ENCODE measurements at places on chromosomes 11 and 22.

DNA sequence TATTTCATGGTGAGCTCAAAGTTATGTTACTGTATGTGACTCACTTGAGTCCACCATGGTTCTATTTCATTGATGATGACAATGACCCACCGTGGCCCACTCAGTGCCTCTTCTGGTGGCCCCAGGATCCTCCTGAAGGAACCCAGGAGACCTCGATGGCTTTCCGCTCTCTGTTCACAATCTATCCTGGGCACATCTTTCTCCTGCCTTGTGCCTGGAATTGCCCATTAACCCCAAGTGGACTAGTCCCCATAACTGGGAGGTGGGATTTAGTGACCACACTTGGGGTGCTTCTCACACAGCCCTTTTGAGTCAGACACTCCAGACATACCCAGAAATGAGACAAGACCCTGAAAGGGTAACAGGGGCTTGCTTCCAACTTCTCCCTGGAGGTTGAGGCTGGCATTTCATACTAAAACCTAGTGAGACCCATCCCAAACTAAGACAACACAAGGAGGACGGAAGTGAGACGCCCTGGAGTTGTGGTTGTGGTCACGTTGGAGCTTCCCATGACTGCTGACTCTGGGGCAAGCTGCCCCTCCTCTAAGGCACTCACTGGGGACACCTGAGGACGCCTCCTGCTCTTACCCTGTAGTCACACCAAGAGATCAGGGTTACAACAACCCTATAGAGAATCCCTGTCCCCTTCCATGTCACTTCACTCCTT is 22.1 kb downstream of the IGLL5 start:
- no peaks in the 10 kb centered on the region for H3K4me1 ChIP-seq
- H3K4me3 ChIP-seq: no peak overlapping the region
- DNase-seq: no peak
- H3K27ac ChIP-seq: no peak overlapping the region
- H3K27me3 ChIP-seq: peaks cover 53% of the 10 kb centered on the region

DNA sequence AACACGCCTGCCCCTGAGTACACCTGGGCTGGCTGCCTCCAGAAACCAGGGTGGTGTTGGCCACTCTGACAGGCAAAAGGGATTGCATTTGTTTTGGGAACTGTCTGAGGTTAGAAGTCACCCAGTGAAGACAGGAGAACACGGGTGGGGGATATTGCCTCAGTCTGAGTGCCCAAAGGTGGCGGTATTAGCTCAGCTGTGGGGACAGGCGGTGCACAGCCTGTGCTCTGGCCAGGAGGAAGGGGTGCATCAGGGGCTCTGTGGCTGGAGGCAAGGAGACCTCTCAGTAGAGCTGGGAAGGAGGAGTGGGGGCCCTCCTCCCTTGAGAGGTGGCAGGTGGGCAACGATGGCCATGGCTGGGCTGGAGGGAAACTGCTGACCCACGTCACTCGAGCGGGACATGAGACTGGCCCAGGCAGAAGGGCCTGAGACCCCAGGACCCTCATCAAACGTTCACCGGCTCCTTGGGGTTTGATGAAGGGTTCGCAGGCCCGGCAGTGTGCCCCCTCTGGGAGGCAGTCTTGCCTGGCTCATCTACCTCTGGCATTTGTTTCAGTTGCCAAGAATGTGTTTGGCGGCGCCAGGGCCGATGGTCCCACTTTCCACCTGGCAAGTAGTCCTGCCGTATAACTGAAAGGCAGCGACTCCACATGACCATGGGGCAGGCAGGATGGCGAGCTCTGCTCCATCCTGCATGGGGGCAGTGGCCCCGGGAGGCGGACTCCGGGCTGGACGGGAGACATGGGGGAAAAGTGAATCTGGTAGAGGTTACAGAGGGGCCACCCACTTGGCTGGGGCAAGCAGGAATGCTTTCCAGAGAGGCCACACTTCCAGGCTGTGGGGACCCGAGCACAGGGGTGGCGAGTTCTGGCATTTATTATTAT is 52.8 kb upstream of the SMIM38 start:
- H3K27ac ChIP-seq: no peak overlapping the region
- peaks cover 17% of the 10 kb centered on the region for H3K4me1 ChIP-seq
- H3K4me3 ChIP-seq: no peak overlapping the region
- peaks cover 19% of the 10 kb centered on the region for H3K27me3 ChIP-seq
- no peaks in the 10 kb centered on the region for H3K36me3 ChIP-seq

DNA sequence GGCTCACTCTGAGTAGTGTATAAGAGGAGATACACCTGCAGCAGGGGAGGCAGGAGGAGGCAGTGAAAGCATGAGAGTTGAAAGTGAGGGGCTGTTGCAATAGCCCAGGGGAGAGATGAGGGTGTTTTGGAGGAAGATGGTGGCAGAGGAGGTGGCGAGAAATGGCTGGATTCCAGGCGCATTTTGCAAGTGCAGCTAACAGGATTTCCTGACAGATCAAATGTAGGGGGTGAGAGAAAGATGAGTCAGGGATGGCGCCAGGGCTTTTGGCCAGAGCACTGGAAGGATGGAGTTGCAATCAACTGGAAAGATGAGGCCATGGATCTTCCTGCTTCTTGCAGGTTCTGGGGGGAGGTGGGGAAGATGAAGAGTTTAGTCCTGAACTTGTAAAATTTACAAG is 16.8 kb upstream of the TSPAN18 start:
- no peak for DNase-seq
- H3K27ac ChIP-seq: no peak overlapping the region
- no peak overlapping the region for H3K4me3 ChIP-seq

GRCh38 chr11:63508009-63508408 is 2.1 kb downstream of the LGALS12 start:
- H3K27ac ChIP-seq: no peak overlapping the region
- H3K36me3 ChIP-seq: no peaks in the 10 kb centered on the region
- H3K4me3 ChIP-seq: no peak overlapping the region
- peaks cover 4% of the 10 kb centered on the region for H3K27me3 ChIP-seq

DNA sequence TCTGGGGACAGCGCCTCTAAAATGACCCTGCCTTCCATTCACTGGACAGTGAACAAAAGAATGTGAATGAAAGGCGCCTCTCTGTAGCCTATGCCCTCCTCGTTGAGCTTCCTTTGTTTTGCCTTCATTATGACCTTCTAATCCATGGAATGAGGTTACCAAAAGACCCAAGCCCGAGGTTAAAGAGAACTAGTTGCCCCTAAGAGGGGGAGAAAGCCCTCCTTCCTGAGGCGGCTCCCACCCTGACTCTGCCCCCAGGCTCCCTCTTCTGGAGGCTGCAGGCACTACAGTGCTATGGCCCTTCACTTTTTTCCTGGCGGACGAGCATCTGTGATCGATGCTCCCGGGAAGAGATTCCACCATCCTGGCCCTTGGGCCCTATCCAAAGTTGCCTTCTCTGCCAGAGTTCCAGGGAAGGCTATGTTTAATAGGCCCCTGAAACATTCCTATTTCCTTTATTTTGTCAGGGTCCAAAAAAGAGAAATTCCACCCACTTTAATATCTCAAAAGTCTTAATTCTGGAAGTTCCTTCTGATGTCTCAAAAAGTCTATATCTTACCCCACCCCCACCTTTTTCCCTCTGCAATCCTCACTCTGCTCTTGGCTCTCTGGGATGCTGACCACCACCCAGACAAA is 147.3 kb downstream of the FEZ1 start:
- DNase-seq: peak; percentile 89
- H3K27me3 ChIP-seq: peaks cover 5% of the 10 kb centered on the region
- H3K4me1 ChIP-seq: peaks cover 97% of the 10 kb centered on the region
- H3K36me3 ChIP-seq: peaks cover 21% of the 10 kb centered on the region
- peak overlapping the region; percentile 97 for H3K27ac ChIP-seq

DNA sequence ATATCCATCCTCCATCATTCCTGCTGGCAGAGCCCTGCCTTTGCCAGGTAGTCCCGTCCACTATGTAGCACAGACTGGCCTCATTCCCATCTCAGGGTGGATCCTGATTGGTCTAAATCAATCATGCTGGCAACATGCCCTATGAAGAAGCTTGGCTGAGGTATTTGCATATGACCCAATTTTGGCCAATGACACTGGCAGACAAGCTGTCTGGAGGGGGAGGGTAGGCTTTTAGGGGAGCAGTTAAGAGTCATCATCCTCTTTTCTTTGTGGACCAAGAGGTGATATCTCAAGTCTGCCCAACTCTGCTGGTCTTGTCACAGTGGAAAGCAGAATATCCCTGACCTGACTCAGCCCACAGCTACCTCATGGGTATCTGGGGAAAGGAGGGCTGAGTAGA is 5.1 kb downstream of the CCDC89 start:
- H3K4me1 ChIP-seq: peaks cover 11% of the 10 kb centered on the region
- H3K36me3 ChIP-seq: no peaks in the 10 kb centered on the region
- H3K27me3 ChIP-seq: peaks cover 10% of the 10 kb centered on the region
- no peak overlapping the region for H3K27ac ChIP-seq

- H3K36me3 ChIP-seq: peaks cover 47% of the 10 kb centered on the region
- H3K4me3 ChIP-seq: no peak overlapping the region
- no peaks in the 10 kb centered on the region for H3K27me3 ChIP-seq
- no peak overlapping the region for H3K27ac ChIP-seq
Measured at GRCh38 chr22:33350961-33351360, 292.8 kb upstream of the SYN3 start.

GRCh38 chr11:27440090-27440489 is 32.5 kb downstream of the LGR4 start:
- no peak overlapping the region for H3K4me3 ChIP-seq
- no peaks in the 10 kb centered on the region for H3K27me3 ChIP-seq
- peaks cover 33% of the 10 kb centered on the region for H3K36me3 ChIP-seq
- peaks cover 55% of the 10 kb centered on the region for H3K4me1 ChIP-seq
- H3K27ac ChIP-seq: no peak overlapping the region

GRCh38 chr11:114440121-114440860 is 1.0 kb downstream of the REXO2 start:
- H3K27ac ChIP-seq: peak overlapping the region; percentile 93
- H3K36me3 ChIP-seq: peaks cover 17% of the 10 kb centered on the region
- H3K4me3 ChIP-seq: peak overlapping the region; percentile 93
- peaks cover 55% of the 10 kb centered on the region for H3K4me1 ChIP-seq
- H3K27me3 ChIP-seq: no peaks in the 10 kb centered on the region

GRCh38 chr11:45560155-45560912 is 105.1 kb downstream of the CHST1 start:
- no peak overlapping the region for H3K27ac ChIP-seq
- no peak for DNase-seq
- no peak overlapping the region for H3K4me3 ChIP-seq
- H3K36me3 ChIP-seq: no peaks in the 10 kb centered on the region
- peaks cover 34% of the 10 kb centered on the region for H3K27me3 ChIP-seq

GRCh38 chr11:107916671-107917241 is 11.5 kb upstream of the RAB39A start:
- no peaks in the 10 kb centered on the region for H3K36me3 ChIP-seq
- DNase-seq: peak; percentile 66
- H3K27me3 ChIP-seq: peaks cover 15% of the 10 kb centered on the region
- H3K4me1 ChIP-seq: no peaks in the 10 kb centered on the region
- no peak overlapping the region for H3K4me3 ChIP-seq

DNA sequence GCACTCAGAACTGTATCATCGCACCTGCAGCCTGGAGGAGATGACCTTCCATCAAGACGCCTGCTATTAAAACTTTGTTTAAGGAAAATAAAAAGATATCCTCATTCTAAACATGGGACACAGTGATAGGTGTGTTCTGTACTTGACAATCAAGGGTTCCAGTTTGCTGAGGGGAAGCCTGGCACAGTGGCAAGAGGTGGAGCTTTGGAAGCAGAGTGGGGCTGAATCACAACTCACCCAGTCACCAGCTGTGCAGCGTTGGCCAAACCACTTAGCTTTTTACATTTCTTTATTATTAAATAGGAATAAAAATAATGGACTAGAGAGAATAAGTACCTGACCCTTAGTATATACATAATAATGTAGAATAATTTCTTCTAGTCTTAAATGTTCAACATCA is 220.7 kb downstream of the TENM4 start:
- no peak for DNase-seq
- H3K27ac ChIP-seq: no peak overlapping the region
- H3K4me1 ChIP-seq: peaks cover 6% of the 10 kb centered on the region
- H3K27me3 ChIP-seq: no peaks in the 10 kb centered on the region
- no peak overlapping the region for H3K4me3 ChIP-seq
- H3K36me3 ChIP-seq: peaks cover 42% of the 10 kb centered on the region

DNA sequence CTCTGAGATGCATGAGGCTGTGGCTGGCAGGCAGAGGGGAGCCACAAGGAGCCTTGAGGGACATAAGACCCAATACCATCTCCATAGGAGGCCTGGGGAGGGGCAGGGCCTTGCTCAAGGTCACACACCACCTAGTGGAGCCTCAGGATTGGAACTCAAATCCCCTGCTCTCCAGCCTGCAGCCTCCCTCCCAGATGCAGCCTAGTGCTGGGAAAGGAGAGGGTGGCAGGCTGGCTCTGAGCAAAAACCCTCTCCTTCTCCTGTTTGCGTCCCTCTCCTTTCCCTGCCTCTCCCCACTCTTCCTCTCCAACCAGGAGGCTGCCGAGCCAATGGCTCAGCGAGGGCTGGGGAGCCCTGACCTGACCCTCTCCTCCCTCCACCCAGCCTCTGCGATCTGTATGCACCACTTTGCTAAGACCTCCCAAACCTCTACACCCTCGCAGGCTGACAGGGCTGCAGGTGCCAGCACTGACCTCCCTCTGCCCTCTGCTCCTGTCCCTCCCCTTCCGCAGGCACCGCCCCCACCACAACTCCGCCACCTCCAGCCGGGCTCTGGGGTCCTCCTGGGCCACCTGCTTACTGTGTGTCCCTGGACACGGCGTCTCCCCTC is 14.7 kb downstream of the IGLL1 start:
- peaks cover 34% of the 10 kb centered on the region for H3K4me1 ChIP-seq
- H3K27me3 ChIP-seq: peaks cover 20% of the 10 kb centered on the region
- peak; percentile 55 for DNase-seq
- H3K36me3 ChIP-seq: no peaks in the 10 kb centered on the region

- no peak overlapping the region for H3K4me3 ChIP-seq
- H3K4me1 ChIP-seq: peaks cover 67% of the 10 kb centered on the region
- peaks cover 5% of the 10 kb centered on the region for H3K27me3 ChIP-seq
- no peak for DNase-seq
- H3K36me3 ChIP-seq: no peaks in the 10 kb centered on the region
- peak overlapping the region; percentile 69 for H3K27ac ChIP-seq
Measured at GRCh38 chr11:47398551-47398950, 9.8 kb upstream of the SLC39A13 start.

GRCh38 chr11:111777094-111778046 is 11.2 kb upstream of the PPP2R1B start:
- no peaks in the 10 kb centered on the region for H3K36me3 ChIP-seq
- peaks cover 13% of the 10 kb centered on the region for H3K4me1 ChIP-seq
- H3K27ac ChIP-seq: no peak overlapping the region
- no peak overlapping the region for H3K4me3 ChIP-seq

GRCh38 chr11:119222308-119222707 is 16.2 kb downstream of the CBL start:
- no peak overlapping the region for H3K4me3 ChIP-seq
- peak overlapping the region; percentile 37 for H3K27ac ChIP-seq
- DNase-seq: no peak

- H3K4me1 ChIP-seq: peaks cover 27% of the 10 kb centered on the region
- H3K36me3 ChIP-seq: no peaks in the 10 kb centered on the region
- H3K27ac ChIP-seq: no peak overlapping the region
- peaks cover 58% of the 10 kb centered on the region for H3K27me3 ChIP-seq
Measured at GRCh38 chr11:110712659-110713448, 617 bp upstream of the ARHGAP20 start.

- no peaks in the 10 kb centered on the region for H3K36me3 ChIP-seq
- H3K4me3 ChIP-seq: no peak overlapping the region
- DNase-seq: no peak
- peaks cover 30% of the 10 kb centered on the region for H3K27me3 ChIP-seq
Measured at GRCh38 chr11:2521733-2522630, 77.2 kb downstream of the KCNQ1 start.
